ENCODE measurements at places on chromosomes 1 and 21.

- no peak for DNase-seq
Measured at GRCh38 chr1:225453797-225454648, 26.2 kb upstream of the LBR start.

- no peak for DNase-seq
Measured at GRCh38 chr1:118396829-118397495, 211.9 kb upstream of the SPAG17 start.

DNA sequence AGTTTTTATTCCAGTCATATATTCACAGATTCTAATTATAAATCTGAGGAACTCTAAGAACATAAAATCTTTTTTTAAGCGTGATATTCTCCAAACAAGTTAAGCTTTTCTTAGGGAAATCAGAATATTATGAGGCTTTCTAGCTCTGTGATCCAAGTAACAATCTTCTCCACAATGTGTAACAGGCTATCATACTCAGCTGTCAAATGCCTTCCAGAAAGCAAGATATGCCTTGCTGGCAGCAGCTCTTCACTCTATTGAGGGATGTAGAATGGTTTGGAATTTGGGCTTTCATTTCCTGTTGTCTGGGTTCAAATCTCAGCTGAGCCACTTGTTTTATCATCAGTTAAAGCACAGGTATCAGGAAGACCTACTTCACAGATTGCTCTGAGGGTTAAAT is 446.5 kb downstream of the PTBP2 start:
- no peak for DNase-seq

DNA sequence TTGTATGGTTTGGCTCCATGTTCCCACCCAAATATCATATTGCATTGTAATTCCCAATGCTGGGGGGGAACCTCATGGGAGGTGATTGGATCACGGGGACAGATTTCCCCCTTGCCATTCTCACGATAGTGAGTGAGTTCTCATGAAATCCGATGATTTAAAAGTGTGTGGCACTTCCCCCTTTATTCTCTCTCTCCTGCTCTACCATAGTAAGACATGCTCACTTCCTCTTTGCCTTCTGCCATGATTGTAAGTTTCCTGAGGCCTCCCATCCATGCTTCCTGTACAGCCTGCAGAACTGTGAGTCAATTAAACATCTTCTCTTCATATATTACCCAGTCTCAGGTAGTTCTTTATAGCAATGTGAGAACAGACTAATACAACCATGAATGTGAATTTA is 211.6 kb upstream of the NR5A2 start:
- no peak for DNase-seq

- no peak for DNase-seq
Measured at GRCh38 chr1:214708321-214708955, 105.4 kb downstream of the CENPF start.

DNA sequence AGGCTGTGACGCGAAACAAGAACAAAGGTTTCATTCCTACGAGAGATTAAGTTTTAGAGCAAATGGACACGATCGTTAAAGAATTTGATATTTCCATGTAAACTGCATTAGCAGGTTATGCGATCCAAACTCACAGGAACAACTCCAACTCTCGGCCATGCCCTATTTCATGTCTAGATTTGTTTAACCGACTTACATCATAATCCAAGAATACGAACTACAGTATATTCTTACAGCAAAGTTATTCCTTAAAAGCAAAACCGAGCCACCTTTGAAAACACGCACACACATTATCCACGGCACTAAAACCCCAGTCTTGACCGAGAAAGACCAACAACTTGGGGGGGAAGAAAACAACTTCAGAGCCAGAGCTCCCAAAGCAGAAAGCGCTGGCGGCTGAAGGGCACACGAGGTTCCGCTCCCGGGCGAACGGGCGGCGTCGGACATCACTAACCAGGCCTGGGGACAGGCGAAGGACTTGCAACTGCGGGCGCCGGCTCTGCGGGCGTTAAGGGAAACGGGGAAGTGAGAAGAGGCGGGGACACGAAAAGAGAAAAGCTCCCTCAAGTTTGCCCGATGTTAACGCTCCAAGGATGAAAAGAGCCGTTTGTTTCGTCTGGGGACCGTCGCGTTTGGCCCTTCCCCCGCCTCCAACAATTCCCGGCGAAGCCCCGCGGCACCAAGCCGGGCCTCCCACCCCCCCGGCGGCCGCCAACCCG is 690 bp downstream of the B3GALNT2 start:
- DNase-seq: no peak

DNA sequence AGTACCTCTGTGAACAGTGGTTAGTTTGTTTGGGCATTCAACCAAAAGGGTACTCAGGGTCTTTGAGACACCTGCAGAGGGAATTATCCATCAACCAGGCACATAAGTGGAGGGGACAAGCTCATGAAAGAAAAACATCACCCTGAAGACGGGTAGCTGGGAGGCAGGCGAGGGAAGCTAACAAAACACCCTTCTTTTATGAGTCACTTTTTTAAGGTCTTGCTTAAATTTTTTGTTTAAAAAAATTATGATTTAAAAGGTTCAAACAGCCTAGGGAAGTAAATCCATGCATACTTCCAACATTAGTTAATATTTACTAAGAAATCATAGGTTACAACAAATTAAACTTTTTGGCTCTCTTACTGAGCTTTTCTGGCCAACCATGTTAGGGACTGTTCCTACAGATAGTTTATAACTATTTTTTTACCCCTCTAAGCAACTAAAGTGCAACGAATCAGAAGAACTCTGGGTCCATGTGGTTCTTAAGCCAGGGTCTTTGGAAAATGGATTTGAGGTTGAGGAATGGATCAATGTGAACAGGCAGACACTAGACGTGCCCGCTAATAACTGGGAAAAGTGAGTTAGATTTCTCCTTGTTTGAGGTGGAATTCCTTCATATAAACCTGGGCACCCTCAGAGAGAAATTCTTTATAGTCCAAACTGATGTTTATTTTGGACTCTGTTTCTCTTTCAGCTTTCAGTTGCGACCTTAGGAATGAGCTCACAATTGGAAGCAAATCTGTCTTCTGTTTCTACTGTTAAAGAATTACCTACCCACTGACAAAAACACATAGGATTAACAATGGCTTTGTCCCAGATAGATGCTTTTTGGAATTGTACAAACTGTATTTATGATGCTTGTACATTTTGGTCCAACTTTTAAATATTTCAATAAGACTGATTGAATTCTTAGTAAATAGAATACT is 123.0 kb downstream of the LYPLAL1 start:
- DNase-seq: no peak

DNA sequence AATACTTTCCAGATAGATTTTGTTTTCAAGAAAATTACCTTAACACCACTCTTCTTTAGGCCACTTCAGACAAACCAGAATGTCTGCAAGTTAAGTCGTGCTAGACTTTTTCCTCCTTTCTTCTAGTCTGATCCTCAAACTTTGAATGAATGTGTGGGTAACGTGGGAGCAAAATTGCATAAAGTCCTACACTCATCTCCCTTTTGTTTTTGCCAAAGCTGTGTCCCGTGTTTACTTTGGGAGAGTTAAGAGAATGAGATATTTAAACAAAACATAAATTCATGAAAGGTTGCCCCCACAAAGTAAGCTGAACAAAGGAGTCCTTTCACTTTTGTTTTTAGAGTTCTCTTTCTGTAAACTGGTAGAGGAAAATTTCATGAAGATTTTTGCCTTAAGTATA is 16.9 kb upstream of the VAMP3 start:
- DNase-seq: no peak

Data from stimulated activated CD8-positive, alpha-beta memory T cell treated with anti-CD3 and anti-CD28 coated beads, Interleukin-4, amount 100 ng/mL, for 4 hours (primary cell).